Muscle of leg (tissue), 16 donors: ENCODE measurements at places on chromosomes 3 and 15. TPM values are rescaled to one million over a fixed set of nuclear protein-coding genes. Genes with fewer than 3 reads are reported as not detected.

Gene NR1I2
- total RNA-seq = 0.27 TPM

GRCh38 chr3:31968369-31968926, 12.6 kb downstream of the OSBPL10 start:
- peak; percentile 72 for DNase-seq
- no peaks in the 10 kb centered on the region for H3K36me3 ChIP-seq
- no peaks in the 10 kb centered on the region for H3K27me3 ChIP-seq
- H3K4me3 ChIP-seq = no peak overlapping the region
- H3K4me1 ChIP-seq = peaks cover 7% of the 10 kb centered on the region

DNA sequence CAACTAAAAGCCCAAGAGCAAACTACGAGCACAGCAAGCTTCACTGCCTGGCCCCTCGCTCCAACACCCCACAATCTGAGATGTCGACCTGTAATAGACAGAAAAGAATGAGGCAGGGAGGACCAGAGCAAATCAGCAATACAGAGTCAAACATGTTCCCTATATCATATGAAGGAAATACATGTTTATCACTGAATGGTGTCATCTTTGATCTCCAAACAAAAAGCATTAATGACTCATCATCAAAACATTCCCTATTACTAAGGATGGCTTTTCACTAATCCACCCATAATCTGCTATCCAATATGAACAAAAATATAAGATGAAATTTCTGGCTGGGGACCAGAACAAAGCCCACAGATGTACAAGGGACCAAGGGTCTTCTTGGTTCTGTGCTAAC, 34.7 kb downstream of the MYO5A start:
- H3K27me3 ChIP-seq = no peaks in the 10 kb centered on the region
- no peak for DNase-seq
- H3K4me3 ChIP-seq = no peak overlapping the region
- H3K4me1 ChIP-seq = no peaks in the 10 kb centered on the region
- H3K27ac ChIP-seq = no peak overlapping the region

DNA sequence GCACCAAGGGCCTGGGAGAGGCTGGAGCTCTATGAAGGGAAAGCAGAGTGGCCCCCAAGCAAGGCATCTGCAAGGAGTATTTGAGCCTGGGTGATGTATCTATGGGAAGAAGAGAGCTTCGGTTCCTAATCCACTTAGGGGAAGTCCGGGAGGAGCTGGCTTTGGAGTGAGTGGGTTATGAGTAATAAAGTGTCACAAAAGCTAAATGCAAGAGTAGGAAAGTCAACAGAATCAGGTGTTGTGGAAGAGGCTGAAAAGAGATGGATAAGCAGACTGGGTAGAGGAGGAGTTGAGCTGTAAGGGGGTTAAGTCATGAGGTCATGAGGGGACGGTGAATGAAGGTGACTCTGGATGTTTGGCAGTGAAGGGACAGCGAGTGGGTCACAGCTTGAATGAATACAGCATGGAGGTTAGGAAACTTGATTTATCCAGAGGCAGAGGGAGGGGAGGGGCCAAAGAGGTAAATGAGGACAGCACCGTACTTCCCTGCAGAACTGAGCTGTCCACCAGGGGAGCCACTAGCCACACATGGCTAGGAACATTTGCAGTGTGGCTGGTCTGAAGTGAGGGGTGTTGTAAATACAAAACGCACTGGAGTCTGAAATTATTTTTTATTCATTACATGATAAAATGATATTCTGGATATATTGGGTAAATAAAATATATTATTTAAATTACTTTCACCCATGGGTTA, 83.3 kb downstream of the ADCY5 start:
- no peaks in the 10 kb centered on the region for H3K27me3 ChIP-seq
- H3K4me3 ChIP-seq = no peak overlapping the region
- H3K36me3 ChIP-seq = no peaks in the 10 kb centered on the region
- H3K4me1 ChIP-seq = no peaks in the 10 kb centered on the region
- no peak overlapping the region for H3K27ac ChIP-seq

- H3K27me3 ChIP-seq = no peaks in the 10 kb centered on the region
- no peak overlapping the region for H3K4me3 ChIP-seq
- no peaks in the 10 kb centered on the region for H3K36me3 ChIP-seq
- H3K4me1 ChIP-seq = peaks cover 2% of the 10 kb centered on the region
- DNase-seq = peak; percentile 79
- H3K27ac ChIP-seq = peak overlapping the region; percentile 67
Observed at GRCh38 chr15:29835301-29835700, 13.0 kb upstream of the TJP1 start.

DNA sequence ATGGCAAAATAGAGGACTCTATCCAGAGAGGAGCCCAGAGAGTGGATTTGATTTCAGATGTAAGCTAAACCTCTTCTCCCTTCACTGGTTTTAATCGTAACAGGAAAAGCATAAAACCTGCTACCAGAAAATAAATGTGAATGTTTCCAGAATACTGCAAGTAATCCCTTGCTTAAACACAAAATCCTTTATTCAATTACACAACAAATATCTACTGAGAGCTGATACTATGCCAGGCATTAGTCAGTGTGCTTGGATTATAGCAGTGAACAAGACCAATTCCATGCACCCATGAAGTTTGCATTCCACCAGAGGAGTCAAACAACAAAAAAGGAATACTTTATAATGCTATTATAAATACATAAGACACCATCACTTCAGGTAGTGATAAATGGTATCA, 15.1 kb downstream of the AVEN start:
- DNase-seq = no peak
- no peaks in the 10 kb centered on the region for H3K36me3 ChIP-seq
- no peak overlapping the region for H3K4me3 ChIP-seq
- H3K4me1 ChIP-seq = no peaks in the 10 kb centered on the region

GRCh38 chr3:190252080-190252479, 70.2 kb downstream of the CLDN1 start:
- H3K4me3 ChIP-seq = no peak overlapping the region
- H3K36me3 ChIP-seq = no peaks in the 10 kb centered on the region
- no peak overlapping the region for H3K27ac ChIP-seq
- no peaks in the 10 kb centered on the region for H3K27me3 ChIP-seq

GRCh38 chr3:18743761-18744160, 318.6 kb upstream of the SATB1 start:
- DNase-seq = no peak
- H3K27me3 ChIP-seq = no peaks in the 10 kb centered on the region
- H3K4me1 ChIP-seq = no peaks in the 10 kb centered on the region
- no peak overlapping the region for H3K4me3 ChIP-seq

GRCh38 chr15:48695088-48695826, 49.7 kb upstream of the FBN1 start:
- H3K36me3 ChIP-seq = no peaks in the 10 kb centered on the region
- DNase-seq = no peak
- no peak overlapping the region for H3K27ac ChIP-seq
- no peaks in the 10 kb centered on the region for H3K4me1 ChIP-seq

DNA sequence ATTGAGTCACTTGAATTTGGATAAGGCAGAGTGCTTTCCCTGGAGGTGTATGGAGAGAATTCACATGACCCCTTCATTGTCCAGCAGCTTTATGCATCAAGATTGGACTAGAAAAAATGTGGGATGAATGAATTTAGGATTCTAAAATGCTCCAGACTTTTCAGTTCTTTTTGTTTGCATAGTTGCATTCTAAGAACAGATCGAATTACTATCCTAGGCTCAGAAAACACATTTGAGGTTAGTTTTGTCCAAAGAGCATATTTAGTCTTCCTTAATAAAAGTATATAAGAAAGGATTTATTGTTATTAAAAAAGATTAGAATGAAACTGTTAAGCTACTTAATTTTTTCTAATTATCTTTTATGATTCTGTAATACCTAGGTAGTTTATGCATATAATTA, 127.4 kb downstream of the UBE2E2 start:
- no peaks in the 10 kb centered on the region for H3K27me3 ChIP-seq
- no peak overlapping the region for H3K27ac ChIP-seq
- DNase-seq = no peak
- no peak overlapping the region for H3K4me3 ChIP-seq
- no peaks in the 10 kb centered on the region for H3K4me1 ChIP-seq

- H3K27me3 ChIP-seq = no peaks in the 10 kb centered on the region
- DNase-seq = no peak
- no peak overlapping the region for H3K4me3 ChIP-seq
- H3K27ac ChIP-seq = no peak overlapping the region
- H3K4me1 ChIP-seq = no peaks in the 10 kb centered on the region
- H3K36me3 ChIP-seq = no peaks in the 10 kb centered on the region
Observed at GRCh38 chr15:44414001-44414400, 13.4 kb upstream of the CTDSPL2 start.

Gene FBXL2
- total RNA-seq = 8.9 TPM

DNA sequence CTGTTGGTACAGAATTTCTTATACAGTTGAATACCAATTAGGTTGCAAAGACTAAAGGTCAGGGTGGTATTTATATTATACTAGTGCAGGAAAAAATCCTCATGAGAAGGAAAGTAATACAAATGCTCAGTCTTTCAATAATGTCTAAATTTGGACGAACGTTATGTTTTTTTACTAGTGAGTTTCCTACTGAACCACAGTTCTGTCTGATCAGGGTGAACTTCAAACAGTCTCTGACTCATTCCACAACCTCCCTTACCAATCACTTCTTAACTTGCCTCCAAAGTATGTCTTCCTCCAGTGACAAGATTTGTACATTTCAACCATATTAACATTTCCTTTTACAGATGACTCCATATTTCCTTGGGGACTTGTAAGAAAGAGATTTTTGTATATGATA, 3.4 kb downstream of the TMEM212 start:
- no peak overlapping the region for H3K27ac ChIP-seq
- H3K4me1 ChIP-seq = peaks cover 10% of the 10 kb centered on the region
- H3K27me3 ChIP-seq = no peaks in the 10 kb centered on the region
- H3K4me3 ChIP-seq = no peak overlapping the region

Gene NRROS
- 2.8 TPM for total RNA-seq

DNA sequence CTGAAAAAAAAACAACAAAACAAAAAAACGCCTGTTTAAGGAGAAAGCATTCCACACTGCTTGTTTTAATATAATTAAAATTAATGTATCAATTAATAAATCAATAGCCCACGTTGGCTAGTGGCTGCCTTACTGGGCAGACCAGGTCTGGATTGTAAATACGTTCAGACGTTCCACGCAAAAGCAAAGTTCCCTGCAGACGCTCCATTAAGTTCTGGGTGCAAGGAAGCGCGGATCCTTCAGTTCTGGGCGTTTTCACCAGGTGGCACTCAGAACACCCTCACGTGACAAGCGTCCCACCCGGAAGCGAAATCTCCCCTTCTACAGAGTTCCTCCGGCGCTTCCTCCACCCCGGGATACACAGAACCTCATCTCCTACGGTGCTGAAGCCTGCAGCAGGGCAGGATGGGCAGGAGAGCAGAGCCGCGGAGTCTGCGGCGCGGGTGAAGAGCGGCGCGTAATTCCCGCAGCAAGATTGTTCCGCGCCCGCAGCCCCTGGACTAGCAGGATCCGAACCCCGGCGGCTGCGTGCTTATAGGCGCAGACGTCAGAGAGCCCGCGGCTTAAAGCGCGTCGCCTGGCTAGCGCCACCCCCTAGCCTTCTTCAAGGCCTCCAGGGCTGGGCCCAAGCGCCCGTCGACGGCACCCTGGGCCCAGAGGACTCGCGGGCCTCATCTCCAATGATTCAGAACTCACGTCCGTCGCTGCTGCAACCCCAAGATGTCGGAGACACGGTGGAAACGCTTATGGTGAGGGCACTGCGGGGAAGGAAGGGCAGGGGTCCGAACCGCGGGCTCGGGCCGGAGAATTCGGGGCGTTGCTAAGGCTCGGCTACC, at the start of gene SLC25A38:
Gene SLC25A38 (plus strand): TSS at position 326 of the 836 bp plus-strand sequence. CDS start 355 bp downstream, at position 681.
- peaks cover 6% of the 10 kb centered on the region for H3K4me1 ChIP-seq
- H3K27ac ChIP-seq = peak within 1 kb of the TSS; percentile 89
- H3K4me3 ChIP-seq = peak within 1 kb of the TSS; percentile 91
- DNase-seq = peak; percentile 90

GRCh38 chr3:44803298-44803697, 41.7 kb downstream of the KIF15 start:
- no peak overlapping the region for H3K4me3 ChIP-seq
- no peaks in the 10 kb centered on the region for H3K4me1 ChIP-seq
- peaks cover 34% of the 10 kb centered on the region for H3K36me3 ChIP-seq
- H3K27ac ChIP-seq = no peak overlapping the region

Gene SMCO1
- 1.6 TPM for total RNA-seq

Gene MGLL
- total RNA-seq = 18.1 TPM

DNA sequence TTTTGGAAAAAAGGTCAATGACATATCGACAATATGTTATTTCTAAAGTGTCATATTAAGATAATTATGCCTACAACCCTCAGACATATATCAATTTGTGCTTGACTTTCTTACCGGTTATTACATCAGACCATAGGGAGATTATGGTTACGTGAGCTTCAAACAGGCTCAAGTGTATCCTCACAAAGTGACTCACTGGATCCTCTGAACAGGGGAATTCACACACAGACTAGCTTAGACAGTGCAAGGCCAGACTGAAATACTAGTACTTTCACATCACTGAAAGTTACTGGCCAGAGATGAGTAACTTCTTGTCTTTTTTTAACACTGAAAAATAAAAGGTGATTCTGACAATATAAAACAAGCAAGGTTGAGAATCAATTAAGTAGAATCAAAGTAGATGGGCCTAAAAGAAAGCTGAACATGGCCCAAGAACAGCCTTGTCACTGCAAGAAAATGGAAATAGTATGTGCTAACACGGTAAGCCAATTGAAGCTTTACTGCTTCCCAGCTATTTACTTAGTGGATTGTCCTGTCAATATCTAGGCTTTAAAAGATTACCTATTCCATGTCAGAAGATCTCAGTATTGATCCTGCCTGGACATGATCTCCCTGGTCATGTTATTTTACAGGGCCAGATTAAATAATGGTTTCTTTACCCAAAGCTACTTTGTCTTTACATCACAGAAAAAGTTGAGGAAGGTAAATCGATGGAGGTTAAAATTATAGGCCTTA, 848.6 kb downstream of the ROBO1 start:
- no peaks in the 10 kb centered on the region for H3K27me3 ChIP-seq
- no peak overlapping the region for H3K4me3 ChIP-seq
- H3K4me1 ChIP-seq = no peaks in the 10 kb centered on the region
- peak; percentile 10 for DNase-seq

DNA sequence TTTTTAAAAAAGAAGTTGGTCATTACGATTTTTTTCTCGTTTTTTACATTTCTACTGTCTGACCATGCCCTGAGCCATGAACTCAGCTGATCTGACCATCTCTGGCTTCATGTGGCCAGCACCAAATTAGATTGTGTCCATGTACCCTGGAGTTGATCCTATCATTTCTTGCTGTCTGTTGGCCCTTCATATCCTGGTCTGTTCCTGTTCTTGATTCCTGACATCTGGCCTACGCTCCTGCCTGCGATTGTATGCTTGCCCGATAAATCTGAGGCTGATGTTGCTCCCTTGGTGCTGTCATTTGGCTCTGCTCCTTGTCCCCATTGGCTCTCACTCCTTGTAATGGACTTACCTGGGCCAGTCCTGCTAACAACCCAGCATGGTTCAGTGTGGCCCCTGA, 89.8 kb upstream of the IGSF10 start:
- H3K27me3 ChIP-seq = no peaks in the 10 kb centered on the region
- no peak overlapping the region for H3K4me3 ChIP-seq
- peaks cover 3% of the 10 kb centered on the region for H3K4me1 ChIP-seq
- no peaks in the 10 kb centered on the region for H3K36me3 ChIP-seq
- no peak for DNase-seq
- no peak overlapping the region for H3K27ac ChIP-seq

Gene RASGRF1
- 0.13 TPM for total RNA-seq

Gene TM6SF1
- 33.9 TPM for total RNA-seq
